ENCODE measurements at places on chromosomes 16 and 17. TPM values are rescaled to one million over a fixed set of nuclear protein-coding genes. Genes with fewer than 3 reads are reported as not detected.
A peak's percentile ranks its signal among the peaks of the same experiment; 100 is the strongest.

- no peaks in the 10 kb centered on the region for H3K36me3 ChIP-seq
- H3K4me3 ChIP-seq: no peak overlapping the region
- no peak overlapping the region for H3K27ac ChIP-seq
- no peak for DNase-seq
- no peaks in the 10 kb centered on the region for H3K27me3 ChIP-seq
Observed at GRCh38 chr16:50612849-50613198, 64.6 kb downstream of the NKD1 start.

IL17C gene
- not detected for total RNA-seq

LCAT gene
- 12.7 TPM for total RNA-seq

SCNN1B gene
- not detected for total RNA-seq

BTBD17 gene
- total RNA-seq: not detected

GRCh38 chr17:35087731-35088355, 24.3 kb upstream of the RFFL start:
- peaks cover 62% of the 10 kb centered on the region for H3K4me1 ChIP-seq
- DNase-seq: peak; percentile 34
- H3K4me3 ChIP-seq: peak overlapping the region; percentile 93
- H3K27me3 ChIP-seq: no peaks in the 10 kb centered on the region
- peak overlapping the region; percentile 93 for H3K27ac ChIP-seq
- peaks cover 10% of the 10 kb centered on the region for H3K36me3 ChIP-seq

- no peaks in the 10 kb centered on the region for H3K27me3 ChIP-seq
- peak overlapping the region; percentile 92 for H3K4me3 ChIP-seq
- no peak for DNase-seq
- H3K36me3 ChIP-seq: peaks cover 7% of the 10 kb centered on the region
- peaks cover 62% of the 10 kb centered on the region for H3K4me1 ChIP-seq
Observed at GRCh38 chr17:76500074-76500746, 1.0 kb downstream of the RHBDF2 start.

DNA sequence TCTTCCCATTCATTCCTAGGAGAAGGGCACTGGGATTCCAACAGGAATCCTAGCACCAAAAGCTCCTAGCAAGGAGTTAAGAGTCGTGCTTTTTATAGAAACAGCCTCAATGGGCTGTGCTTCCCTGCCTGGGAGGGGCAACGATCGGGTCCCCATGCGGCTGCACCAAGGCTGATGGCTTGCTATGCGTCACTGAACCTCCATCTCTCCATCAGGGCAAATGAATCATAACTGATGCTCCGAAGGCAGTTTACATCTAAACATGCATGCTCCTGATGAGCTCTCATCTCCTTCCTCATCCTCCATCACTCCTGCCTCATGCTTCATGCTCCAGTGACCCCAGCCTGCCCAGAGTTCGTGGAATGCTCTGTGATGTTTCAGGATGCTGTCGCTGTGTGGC, 270.5 kb downstream of the FOXL1 start:
- H3K4me1 ChIP-seq: no peaks in the 10 kb centered on the region
- DNase-seq: no peak
- H3K27me3 ChIP-seq: peaks cover 1% of the 10 kb centered on the region
- no peaks in the 10 kb centered on the region for H3K36me3 ChIP-seq

CHST5 gene
- not detected for total RNA-seq

GRCh38 chr17:46787478-46787877, 31.0 kb downstream of the WNT3 start:
- no peak for DNase-seq
- no peak overlapping the region for H3K4me3 ChIP-seq
- no peak overlapping the region for H3K27ac ChIP-seq
- H3K4me1 ChIP-seq: peaks cover 6% of the 10 kb centered on the region
- H3K36me3 ChIP-seq: no peaks in the 10 kb centered on the region

NPIPA3 gene
- total RNA-seq: 2.7 TPM

ITPRIPL2 gene
- total RNA-seq: 46.7 TPM

DNA sequence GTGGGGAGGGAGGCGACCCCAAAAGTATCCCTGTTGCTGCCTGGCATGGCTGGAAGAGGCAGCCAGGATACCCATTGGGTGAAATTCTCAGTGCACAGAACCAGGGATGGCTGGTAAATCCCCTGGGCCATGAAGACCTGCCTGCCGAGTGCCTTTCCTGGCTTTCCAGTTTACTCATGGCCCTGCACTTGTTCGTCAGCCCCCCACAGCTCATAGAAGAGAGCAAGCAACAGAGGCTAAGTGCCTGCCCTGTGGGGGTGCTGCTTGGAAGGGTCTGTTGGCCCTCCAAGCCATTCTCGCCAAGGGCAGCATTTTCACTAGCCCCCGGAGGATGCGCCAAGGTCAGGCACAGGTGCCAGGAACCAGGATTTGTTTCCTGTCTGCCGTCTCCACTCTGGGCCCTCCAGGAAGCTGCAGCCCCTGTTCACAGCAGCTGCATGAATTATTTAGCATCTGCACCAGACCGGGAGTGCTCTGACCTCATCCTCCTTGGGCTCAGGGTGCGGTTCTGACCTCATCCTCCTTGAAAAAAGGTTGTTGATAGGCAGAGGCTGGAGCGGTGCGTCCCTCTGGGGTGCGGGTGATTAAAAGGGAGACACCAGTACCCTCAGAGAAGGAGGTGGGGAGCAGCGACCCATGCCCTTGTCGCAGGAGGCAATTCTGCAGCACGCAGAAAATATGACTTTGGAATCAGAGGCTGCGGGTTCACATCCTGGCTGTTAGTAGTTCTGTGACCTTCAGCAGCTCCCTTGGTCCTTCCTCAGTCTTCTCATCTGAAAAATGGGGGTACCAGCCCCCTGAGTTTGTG, 14.2 kb upstream of the CD300A start:
- peaks cover 13% of the 10 kb centered on the region for H3K4me1 ChIP-seq
- H3K27ac ChIP-seq: no peak overlapping the region
- H3K27me3 ChIP-seq: peaks cover 9% of the 10 kb centered on the region
- DNase-seq: no peak
- H3K4me3 ChIP-seq: peak overlapping the region; percentile 46

GRCh38 chr17:15884731-15885130, 60.2 kb upstream of the ADORA2B start:
- peaks cover 3% of the 10 kb centered on the region for H3K27me3 ChIP-seq
- H3K4me1 ChIP-seq: peaks cover 18% of the 10 kb centered on the region
- no peaks in the 10 kb centered on the region for H3K36me3 ChIP-seq
- no peak for DNase-seq
- H3K4me3 ChIP-seq: no peak overlapping the region
- no peak overlapping the region for H3K27ac ChIP-seq

All from activated T-helper 1 cell treated with anti-CD3 and anti-CD28 coated beads, Interleukin-12 subunit alpha, Interleukin-12 subunit beta, Interleukin-2, Interleukin-4 antibody, amounts not matched to agents 30 ng/mL and 10 ng/mL and 1 ng/mL, durations not matched to agents 14 hours and 24 hours and 36 hours (primary cell).